ENCODE measurements at places on chromosomes 13 and 19.

DNA sequence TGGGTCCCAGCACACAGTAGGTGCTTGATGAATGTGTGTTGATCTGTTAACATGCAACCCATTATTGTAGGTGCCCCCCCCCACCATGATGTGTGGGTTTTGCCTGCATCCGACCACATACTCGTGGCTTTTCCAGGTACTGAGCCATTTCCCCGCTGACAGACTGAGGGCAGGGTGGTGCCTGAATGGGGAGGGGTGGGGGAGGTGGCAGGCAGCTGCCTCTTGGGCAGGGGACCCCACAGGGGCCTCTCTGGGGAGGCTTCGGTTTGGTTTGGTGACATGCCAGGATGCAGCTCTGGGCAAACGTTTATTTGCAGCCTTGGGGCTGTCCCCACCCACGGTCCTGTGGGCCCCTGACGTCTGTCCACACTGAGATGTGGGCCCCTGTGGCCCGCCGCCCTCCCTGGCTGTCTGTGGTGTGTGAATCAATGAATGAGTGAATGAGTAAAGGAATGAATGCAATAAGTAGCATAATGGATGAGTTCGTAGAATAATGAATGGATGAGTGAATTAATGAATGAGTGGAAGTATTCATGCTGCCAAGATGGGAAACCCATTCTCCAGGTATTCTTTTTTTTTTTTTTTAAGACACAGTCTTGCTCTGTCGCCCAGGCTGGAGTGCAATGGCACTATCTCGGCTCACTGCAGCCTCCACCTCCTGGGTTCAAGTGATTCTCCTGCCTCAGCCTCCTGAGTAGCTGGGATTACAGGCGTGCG, 9.0 kb upstream of the JUND start:
- DNase-seq = no peak

DNA sequence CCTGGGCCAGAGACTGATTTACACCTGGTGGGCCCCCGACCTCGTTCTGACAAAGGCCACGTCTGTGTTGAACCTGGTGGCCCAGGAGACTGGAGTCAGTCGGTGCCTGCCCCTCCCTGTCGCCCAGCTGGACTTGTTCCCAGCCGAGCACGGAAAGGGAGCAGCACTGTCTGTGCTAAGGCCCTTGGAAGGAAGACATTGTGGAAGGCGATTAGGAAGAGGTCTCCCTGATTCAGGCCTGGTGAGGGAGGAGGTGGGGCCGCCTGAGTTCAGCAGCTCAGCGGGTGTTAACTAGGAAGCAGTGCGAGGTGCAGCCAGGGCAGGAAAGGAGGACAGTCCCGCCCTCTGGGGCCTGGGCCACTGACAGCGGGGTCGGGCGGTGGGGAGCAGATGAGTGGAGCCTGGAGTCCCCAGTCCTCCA, 64.7 kb downstream of the GPR12 start:
- no peak for DNase-seq

DNA sequence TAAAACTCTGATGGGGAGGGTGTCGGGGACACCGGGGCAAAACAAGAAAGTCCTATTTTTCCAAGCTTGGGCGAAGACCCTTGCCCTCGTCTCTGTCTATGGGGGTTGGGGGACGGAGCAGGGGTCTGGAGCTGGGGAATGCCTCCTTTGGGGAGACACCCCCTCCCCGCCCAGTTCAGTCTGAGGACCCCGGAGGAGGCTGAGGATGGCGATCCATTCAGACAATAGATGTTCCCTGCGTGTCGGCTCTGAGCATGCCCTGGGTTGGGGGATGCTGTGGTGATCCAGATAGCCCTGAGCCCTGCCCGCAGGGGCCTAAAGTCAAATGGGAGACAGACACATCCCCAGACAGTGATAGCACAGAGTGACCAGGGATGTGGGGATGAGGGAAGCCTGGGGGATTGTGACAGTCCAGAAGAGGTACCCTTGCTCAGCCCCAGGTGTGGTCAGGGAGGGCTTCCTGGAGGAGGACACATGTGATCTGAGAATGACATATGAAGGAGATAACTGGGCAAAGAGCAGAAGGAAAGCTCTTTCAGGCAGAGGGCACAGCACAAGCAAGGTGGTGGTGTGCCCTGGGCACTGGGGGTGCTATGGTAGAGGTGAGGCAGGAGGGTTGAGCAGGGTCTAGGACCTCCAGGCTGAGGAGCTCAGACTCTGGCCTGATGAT, 9.1 kb downstream of the LRFN3 start:
- no peak for DNase-seq

DNA sequence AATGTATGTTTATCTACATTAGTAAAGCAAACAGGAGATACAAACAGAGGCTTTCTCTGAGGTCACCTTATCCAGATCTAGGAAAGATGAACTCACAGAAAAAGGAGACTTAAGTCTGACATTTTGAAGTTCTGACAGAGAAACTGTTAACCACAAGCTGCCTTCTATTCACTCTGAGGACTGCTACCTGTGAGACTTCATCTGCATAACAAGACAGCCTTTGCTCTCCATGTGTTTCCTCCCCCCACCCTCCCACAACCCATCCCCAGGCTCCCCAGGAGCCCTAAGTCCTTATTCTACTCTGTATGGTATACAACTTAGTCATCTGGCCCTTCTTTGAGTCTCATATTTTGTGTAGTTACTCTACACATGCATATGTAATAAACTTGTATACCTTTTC, 699.0 kb downstream of the FGF9 start:
- DNase-seq = no peak

DNA sequence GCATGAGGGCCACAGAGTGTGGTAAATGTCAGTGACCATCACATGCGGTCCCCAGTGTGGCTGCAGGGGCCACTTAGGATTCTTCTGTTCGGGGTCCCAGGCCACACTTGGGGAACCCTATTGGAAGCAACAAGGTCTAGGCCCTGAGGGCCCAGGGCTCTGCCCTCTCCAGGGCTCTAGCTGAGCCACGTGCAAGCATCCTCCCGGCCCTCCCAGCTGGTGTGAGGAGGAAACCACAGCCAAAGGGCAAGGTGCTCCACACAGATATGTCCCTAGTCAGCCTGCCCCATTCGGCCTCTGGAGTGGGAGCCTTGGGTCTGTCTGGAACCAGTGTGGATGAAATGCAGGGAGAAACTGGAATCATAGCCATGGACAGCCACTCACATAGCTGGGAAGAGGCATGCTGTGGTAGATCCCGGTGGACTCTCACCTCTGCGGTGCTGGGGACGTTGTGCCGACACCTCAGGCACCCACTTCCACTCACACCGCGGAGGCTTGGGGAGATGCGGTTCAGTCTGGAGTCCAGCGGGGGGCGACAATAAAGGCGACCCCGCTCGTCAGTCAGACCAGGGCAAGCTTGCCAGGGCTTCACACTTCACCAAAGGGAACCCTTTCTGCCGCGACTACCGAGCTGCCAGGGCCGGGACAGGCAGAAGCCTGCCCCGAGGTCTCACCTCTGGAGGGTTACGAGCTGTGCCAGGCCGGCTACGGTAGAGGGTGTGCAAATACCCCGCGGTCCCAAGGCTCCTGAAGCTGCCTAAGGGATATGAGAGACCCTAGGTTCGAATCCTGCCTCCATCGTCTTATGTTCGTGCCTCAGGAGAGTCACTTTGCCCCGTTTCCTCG, 4.3 kb upstream of the ZNF497 start:
- DNase-seq = no peak

GRCh38 chr13:38905081-38905480, 85.5 kb downstream of the STOML3 start:
- no peak for DNase-seq

- no peak for DNase-seq
These were observed at the start of gene FAM83E for GRCh38 chr19:48614436-48615230. TSS of gene FAM83E (minus strand) at chr19:48615076. CDS start at chr19:48613372, 1,704 bp downstream.

- no peak for DNase-seq
These were observed 115.6 kb downstream of the SLC7A1 start for GRCh38 chr13:29479716-29480492.

GRCh38 chr19:44574186-44574950, 39.0 kb upstream of the IGSF23 start:
- no peak for DNase-seq

DNA sequence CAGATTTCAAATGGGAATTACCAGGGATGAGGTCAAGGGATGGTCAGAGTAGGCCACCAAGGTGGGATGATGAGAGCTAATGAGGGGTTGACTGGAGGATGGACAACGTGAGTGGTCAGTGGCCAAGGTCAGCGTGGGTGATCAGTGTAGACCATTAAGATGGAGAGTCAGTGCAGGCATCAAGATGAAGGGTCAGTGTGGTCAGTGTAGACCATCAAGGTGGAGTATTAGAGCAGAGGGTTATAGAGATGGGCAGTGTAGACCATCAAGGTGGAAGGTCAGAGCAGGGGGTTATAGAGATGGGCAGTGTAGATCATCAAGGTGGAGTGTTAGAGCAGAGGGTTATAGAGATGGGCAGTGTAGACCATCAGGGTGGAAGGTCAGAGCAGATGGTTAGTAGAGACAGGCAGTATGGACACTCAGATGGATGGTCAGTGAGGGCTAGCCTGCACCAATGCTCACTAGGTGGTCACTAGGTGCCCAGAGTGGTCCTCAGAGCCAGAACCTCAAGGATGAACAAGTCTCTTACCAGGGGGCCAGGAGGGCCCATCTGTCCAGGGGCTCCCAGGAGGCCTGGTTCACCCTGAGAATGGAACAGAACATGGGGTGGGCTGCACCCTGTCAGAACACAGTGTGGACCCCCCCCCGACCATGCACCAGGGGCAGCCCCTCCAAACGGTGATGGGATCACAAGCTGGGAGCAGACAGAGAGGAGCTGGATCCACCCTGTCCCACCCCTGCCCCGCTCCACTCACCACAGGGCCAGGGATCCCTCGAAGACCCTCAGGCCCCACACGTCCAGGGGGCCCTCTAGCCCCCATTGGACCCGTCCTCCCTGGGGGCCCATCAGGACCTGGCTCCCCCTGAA, 32.7 kb upstream of the OLFM2 start:
- no peak for DNase-seq

DNA sequence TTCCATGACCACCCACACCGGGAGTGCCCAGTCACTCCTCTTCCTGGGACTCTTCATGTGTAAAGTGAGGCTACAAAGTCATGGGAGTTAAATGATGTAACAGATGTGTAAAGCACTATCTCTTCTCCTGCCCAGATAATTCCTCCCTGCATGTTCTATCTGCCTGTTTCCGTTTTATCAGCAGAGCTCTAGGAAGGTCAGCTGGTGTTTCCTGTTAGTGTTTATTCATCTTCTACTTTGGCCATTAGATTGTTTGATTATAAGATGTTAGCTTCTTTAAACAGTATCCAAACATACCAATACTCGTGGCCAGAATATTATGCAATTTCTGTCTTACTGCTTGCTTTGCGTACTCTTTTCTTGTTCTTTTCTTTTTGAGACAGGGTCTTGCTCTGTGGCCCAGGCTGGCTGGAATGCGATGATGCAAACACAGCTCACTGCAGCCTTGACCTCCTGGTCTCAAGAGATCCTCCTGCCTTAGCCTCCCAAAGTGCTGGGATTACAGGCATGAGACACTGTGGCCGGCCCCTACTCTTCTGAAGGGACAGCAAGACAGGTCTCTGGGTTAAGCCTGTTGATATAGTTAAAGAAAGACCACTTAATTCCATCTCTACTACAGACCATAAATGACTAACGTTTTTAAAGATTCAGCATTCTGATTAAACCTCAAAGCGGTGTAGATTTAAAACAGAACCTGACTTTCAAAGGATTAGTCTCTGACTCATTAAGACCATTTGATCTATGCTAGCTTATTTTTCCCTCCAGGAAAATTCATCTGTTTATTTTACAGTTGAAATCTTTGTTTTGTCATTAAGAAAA, 97.4 kb upstream of the AKAP11 start:
- DNase-seq = no peak

GRCh38 chr19:9828551-9829063, 889 bp downstream of the UBL5 start:
- DNase-seq = no peak

DNA sequence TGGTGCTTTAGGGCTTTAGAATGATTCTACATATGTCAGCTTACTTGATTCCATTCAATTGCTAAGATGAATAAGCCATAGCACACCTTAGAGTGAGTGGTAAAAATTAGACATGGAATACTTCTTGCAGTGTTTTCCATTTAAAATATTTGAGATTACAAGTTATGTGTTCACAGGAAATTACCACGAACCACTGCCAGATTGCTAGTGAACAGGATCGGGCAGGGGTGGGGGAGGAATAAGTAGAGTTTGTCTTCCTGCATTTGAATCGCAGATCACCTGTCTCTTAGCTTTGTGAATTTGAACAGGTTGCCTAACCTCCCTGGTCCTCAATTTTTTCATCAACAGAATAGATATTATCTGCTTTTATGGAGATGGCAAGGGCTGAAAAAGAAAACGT, 124.6 kb downstream of the GGACT start:
- no peak for DNase-seq

DNA sequence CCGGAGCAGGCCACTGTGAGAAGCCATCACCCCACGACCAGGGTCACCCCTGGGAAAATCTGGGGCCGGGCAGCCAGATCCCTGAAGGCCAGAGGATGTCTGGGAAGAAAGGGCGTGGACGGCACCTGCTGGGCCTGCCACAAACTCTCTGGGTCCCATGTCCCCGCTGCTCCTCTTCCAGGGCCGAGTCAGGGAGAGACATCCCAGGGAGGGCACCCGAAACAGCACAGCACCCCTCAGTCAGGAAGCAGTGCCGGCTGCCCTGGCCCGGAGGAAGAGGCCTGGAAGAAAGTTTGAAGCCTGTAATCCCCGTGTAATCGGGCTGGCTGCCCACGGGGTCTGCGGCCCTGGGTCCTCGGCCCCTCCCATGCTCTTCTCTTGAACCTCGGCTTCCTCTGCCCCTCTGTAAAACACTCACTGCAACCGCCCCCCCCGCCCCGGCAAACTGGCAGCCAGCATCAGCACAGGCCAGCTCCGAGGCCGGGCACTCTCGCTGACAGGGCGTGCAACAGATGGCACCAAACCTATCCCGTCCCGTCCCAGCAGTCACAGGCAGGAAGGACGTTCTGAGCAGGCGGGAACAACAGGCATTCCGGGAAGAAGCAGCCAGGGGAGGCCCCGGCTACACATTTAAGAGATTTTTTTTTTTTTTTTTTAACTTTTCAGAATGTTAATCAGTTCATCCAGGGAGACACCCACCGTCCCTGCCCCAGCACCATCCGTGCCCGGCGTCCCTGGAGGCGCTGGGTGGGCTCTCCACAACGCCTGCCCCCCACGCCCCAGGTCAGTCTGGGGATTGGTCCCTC, 1.5 kb downstream of the SBNO2 start:
- peak; percentile 64 for DNase-seq

- no peak for DNase-seq
These were observed 4.4 kb downstream of the ATP12A start for GRCh38 chr13:24684600-24684998.

- DNase-seq = no peak
These were observed 11.6 kb downstream of the REXO1 start for GRCh38 chr19:1836458-1837221.

- no peak for DNase-seq
These were observed 17.3 kb downstream of the DIAPH3 start for GRCh38 chr13:60146471-60146870.

DNA sequence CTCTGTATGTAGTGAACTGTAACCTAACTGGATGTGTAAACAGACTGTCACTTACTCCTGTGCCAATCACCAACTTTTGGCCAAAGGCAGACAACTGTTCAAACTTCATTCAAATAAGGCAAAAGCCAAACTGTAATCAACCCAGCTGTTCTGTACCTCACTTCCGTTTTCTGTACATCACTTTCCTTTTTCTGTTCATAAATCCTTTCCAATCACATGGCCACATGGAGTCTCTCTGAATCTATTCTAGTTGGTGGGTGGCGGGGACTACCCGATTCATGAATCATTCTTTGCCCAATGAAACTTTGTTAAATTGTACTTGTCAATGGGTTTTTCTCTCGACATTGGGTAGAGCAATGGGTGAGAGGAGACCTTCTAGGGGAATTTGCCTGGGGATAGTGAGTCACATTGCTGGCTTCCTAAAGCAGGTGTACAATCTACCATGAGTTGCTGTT, 178.3 kb upstream of the RFC3 start:
- DNase-seq = peak; percentile 85

GRCh38 chr19:30646806-30647205, 274.6 kb downstream of the ZNF536 start:
- DNase-seq = no peak

Measured in NCI-H446 treated with DMSO at 0.1 percent for 48 hours (cell line).